ENCODE measurements at places on chromosomes 2 and 18.

- DNase-seq = no peak
These were observed 41.0 kb downstream of the PIK3C3 start for GRCh38 chr18:41996020-41996419.

GRCh38 chr2:164890544-164890943 is 48.9 kb upstream of the COBLL1 start:
- no peak for DNase-seq

DNA sequence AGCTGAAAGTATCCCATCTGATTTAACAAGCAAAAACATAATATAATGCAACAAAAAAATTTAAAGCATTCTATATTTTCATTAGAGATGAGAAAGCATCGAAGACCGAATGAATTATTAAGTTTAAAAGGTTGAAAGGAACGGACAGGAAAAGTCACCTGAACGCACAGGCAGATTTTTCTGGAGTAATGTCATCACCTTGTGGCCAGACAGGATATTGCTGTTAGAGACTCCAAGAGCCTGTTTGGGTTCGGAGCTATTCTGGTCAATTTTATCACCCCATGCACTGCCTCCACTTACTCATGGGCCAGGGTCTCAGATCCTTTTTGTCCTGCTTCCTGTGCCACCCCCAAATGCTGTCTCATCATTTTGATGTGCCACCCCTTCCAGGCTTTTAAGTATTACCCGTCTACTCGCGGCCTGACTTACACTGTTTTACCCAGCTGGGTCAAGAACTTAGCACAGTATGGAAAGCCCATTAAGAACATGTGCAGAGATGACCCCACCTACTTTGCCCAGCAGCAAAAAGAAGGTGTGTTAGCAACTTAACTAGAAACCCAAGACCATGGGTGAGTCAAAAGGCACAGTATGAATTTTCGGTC is 27.3 kb downstream of the GKN2 start:
- DNase-seq = no peak

DNA sequence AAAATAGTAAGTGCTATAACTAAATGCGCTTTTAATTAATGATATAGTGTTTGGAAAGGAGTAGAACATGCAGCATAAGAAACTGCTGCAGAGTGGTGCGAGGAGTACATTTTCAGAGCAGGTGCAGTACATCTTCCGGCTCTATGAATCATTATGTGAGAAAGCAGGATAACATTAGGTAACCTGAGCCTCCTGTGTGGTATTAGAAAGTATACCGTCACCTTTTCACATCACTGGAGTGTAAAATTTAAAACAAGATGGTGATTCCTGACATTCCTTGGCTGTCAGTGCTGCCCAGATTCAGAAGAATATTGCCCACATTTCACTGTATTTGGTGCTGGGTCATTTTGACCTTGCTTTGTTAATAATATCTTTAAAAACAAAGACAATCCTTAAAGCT is 7.8 kb upstream of the DYNC2LI1 start:
- DNase-seq = no peak

DNA sequence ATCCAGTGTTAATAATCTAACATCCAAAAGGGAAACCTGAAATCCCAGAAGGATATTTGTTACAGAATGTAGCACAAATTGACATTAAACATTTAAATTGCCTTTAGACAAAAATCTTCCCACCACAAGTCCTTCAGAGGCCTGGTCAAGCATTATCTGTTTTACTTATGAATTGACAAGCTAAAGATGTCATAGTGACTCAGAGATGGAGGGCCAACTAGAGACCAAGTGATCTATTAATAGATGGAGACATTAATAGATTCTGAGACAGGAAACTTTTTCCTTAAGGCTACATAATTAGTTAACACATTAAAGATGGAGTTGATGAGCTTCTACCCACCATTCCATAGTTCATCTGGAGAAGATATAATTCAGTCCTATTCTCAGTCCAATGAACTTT is 526.2 kb downstream of the IRS1 start:
- DNase-seq = no peak
